ENCODE measurements at places on chromosomes 12 and 14.
A peak's percentile ranks its signal among the peaks of the same experiment; 100 is the strongest.

DNA sequence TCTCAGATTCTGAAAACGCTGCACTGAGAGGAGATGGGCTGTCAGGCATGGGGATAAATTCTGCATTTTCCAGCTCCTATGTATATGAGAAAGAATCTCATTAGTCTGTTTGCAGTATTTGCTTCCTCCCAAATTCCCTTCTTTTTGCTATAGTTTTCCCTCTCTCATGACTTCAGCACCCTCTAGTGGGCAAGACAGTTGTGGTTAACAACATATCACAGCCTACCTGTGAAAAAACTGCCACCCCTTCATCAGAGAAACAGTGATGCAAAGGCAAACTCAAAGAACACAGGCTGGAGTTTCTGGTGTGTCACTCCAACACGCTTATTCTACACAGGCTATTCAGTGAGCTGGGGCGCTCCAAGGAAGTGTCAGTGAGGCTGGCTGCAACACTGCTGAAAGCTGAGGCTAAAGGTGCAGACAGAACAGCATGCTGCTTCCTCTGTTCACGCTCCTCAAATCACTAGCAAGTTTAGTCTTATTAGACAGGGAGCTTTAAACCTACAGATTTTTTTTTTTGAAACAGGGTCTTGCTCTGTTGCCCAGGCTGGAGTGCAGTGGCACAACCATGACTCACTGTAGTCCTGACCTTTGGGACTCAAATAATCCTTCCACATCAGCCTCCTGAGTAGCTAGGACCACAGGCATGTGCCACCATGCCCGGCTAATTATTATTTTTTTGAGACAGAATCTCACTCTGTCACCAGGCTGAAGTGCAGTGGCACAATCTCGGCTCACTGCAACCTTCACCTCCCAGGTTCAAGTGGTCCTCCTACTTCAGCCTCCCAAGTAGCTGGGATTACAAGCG lies 19.3 kb downstream of the ZC2HC1C start:
- peak; percentile 62 for DNase-seq

DNA sequence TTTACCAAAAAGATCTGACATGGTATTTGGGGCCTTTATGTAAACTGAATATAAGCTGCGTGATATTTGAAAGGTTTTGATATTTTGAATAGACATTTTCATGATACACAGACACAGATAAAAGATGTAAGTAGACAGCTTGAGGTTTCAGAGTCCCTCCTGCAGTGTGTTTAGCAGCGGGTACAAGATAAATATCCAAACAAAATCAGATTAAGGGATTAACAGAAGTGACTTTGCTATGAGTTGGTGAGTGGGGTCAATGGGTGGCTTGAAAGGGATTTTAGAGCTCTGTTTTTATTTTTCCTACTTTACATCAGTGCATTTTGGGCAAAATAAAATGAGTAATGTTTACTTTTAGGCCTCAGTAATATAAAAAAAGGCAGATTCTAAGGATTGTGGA lies 84.1 kb downstream of the IGF1 start:
- DNase-seq: no peak

DNA sequence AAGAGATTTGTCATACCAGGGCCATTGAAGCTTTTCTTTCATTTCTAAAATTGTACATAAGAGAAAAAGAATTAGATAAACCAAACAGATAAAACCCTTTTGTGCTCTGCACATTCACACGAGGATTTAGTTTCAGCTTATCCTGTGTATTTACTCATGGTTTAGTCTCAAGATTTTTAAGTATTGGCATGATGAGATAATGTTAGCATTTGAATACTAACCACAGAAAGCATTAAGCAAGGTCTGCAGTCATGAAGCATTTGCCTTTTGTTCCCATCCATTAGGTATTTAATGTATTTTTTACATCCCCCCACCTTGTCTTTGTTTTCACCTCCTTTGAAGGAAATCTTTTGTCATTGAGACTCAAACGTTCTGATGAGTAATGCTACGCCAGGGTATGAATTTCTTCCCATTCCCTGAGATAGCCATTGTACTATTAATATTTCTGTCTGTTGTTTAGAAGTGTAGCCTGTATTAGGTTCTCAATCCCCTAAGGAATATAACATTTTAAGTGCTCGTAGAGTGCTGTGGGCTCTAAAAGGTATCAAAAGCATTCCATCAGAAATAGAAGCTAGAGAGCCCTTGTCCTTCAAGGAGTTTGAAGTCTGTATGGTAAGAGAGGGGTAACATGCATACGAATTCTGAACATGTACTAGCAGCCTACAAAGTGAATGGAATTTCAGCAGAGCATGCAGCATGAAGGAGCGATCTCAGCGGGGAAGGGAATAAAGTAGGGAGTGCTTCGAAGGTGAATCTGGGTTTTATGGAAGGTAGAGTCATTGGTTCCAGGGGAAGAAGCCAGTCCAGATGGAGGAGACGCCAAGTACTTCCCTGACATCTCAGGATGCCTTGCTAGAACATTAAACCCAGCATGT lies 22.3 kb downstream of the CRADD start:
- no peak for DNase-seq

DNA sequence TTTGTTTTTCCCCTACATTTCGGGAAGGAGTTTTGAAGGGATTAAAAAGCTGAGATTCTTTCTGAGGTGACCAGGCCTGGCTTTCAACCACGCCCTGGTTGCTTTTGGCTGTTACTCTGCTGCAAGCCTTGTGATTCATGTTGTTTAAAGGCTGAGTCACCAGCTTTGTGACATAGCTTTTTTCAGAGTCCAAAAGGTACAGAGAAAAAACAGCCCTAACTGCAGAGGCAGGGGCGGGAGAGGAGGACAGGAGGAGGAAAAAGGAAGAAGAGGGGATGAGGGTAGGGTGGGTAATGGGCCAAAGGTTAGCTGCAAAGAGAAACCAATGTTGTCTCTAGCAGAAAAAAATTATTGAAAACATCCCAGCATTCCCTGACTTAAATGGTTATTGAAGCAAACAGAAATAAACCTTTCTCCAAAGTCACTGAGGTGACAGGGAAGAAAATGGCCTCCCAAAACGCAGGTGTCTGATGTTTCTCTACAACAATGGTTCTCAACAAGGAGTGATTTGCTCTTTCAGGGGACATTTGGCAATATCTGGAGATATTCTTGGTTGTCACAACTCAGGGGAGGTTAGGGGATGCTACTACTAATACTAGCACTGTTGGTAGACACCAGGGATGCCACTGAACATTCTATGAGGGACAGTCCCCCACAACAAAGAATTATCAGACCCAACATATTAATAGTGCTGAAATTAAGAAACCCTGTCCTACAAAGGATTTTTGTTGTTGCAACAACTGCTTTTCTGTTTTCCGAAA lies 2.1 kb upstream of the UBC start:
- peak; percentile 90 for DNase-seq

DNA sequence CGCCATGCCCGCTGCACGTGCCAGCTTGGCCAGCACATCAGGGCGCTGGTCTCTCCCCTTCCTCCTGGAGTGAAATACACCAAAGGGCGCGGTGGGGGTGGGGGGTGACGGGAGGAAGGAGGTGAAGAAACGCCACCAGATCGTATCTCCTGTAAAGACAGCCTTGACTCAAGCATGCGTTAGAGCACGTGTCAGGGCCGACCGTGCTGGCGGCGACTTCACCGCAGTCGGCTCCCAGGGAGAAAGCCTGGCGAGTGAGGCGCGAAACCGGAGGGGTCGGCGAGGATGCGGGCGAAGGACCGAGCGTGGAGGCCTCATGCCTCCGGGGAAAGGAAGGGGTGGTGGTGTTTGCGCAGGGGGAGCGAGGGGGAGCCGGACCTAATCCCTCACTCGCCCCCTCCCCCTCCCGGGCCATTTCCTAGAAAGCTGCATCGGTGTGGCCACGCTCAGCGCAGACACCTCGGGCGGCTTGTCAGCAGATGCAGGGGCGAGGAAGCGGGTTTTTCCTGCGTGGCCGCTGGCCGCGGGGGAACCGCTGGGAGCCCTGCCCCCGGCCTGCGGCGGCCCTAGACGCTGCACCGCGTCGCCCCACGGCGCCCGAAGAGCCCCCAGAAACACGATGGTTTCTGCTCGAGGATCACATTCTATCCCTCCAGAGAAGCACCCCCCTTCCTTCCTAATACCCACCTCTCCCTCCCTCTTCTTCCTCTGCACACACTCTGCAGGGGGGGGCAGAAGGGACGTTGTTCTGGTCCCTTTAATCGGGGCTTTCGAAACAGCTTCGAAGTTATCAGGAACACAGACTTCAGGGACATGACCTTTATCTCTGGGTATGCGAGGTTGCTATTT lies 914 bp upstream of the CCND2 start:
- peak; percentile 89 for DNase-seq

- DNase-seq: no peak
Observed at GRCh38 chr14:65847075-65847847, 434.7 kb downstream of the FUT8 start.

- DNase-seq: no peak
Observed at GRCh38 chr12:107397890-107398500, 287.6 kb upstream of the PWP1 start.

DNA sequence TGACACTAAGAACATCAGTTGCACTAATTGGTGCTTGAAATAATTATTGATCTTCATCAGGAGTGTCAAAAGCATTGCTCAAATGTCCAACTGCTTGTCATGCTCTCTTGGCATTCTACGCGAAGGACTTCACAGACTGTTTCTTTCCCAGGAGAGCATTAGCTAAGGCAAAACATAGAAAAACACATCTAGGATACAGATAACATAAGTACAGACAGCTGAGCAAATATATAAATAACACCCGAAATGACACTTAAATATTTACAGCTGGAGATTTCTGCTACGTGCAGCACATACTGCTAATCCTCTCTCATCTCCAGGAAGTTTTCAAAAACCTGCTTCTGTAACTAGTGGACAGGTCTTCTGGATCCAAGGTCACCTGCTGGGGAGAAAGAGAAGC lies 120.0 kb upstream of the PRMT8 start:
- DNase-seq: no peak

DNA sequence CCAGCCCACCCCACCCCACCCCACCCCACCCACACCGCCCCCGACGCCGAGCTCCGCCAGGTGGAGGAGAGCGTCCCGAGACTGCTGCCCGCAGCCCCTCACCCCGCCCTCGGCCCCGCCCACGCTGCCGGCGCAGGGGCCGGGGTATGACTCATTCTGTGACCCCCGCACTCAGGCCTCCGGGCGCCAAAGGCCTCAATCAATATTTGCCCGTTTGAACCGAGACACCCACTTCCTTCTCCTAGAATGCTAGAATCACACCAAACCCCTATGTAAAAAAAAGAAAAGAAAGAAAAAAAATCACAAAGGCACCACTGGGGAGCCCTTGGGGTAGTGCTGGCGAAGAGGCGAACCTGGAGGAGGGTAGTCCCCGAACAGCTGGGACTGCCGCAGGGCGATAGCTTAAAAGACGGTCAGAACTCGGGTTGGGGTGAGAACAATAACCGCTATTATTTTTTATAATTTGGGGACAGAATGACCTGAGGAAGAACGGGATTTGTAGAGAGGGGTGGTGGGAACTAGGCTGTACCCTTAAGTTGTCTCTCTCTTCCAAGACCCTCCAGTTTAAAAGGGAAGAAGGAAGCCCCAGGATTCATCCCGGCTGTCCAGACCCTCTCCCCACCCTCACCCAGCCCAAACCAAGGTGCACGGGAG lies 894 bp downstream of the KRT8 start:
- peak; percentile 90 for DNase-seq

DNA sequence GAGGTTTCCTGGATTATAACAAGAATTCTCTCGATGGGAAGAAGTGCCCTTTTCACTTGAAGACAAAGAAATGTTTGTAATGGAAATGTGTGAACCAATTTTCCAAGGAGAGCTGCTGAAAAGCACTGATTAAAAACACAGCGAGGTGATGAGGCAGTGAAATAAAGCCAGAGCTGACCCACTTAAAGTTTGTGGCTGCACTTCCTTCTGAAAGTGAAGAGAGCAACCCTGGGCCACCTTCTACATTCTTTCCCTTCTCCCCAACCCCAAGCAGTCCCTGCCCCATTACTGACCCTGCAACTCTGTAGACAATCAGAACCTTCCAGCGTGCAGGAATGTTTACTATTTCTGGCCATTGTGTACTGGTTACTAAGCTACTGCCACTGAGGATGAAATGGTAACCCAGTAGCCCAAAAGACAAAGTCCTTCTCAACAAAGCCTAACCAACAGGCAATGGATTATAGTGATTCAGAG lies 173.9 kb downstream of the TTC7B start:
- DNase-seq: no peak

GRCh38 chr12:43057566-43057965 lies 468.0 kb upstream of the PRICKLE1 start:
- no peak for DNase-seq

DNA sequence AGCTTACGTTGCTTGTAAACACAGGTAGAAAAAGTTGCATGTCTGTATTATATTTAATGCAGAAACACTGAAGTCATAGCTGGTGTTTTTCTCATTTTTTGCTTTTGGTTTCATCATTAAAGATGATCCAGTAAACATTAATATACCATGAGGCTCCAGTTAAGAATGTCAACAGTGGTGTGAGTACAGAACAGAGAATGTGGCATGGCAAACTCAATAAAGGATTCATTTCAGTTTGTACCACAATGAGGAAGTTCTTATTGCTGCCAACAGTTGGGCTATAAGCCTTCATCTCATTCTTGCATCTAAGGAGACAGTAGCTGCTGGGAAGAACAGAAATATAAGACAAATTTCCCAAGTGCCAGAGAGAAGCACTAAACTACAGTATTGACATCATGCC lies 72.1 kb upstream of the ST8SIA1 start:
- DNase-seq: no peak

DNA sequence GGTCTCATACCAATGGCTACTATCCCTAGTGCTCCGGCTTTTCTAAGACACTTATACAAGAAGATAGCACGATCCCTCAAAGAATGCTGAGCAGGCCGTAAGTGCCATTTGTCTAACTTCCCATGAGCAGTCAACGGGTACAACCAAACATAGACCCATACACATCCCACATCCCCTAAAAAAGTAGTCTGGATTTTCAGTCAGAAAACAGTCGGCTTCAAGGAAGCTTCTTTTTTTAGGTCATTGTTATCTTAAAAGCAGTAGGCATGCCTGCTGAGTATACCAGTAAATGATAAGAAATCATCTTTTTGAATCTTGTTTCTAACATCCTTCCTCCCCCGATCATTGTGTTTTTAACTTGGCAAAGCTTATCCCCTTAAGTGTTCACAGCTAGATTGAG lies 19.8 kb downstream of the OSBPL8 start:
- DNase-seq: no peak

DNA sequence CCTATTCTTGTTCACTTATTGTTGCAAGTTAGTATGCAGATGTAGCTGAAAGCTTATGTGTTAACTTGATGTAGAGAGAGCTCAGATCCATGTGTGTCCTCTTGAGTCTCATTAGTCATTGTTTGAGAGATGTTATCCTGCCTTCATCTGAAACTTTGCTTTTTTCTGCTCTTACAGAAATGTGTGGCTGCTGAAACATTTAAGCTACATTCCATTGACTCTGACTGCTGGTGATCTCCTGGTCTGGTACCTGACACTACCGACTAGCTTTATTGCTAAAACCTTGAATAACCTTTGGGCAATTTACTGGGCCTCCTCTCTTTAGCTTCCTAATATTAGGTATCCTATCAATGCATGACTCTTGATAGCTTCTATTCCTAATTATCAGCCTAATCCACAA lies 705.6 kb upstream of the FOXG1 start:
- no peak for DNase-seq
